ENCODE measurements at places on chromosomes 12 and 14.

GRCh38 chr12:70839544-70839943 lies 81.0 kb downstream of the PTPRR start:
- no peak for DNase-seq

DNA sequence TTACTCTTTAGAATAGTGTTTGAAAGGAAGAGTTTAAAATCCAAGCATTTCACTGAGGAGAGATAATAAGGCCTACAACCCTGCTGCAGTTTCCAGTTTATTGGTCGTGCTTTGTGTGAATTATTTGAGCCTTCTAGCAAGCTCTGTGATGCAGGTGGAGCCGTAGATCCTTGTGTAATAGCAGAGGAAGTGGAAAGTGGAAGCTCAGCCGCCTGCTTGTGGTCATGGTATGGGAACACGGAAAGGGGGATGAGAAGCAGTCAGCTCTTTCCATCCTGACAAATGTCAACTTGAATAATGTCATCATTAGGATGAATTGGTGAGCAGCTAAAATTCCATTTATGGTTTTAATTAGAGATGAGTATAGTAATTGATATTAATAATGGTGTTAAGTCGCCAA lies 29.1 kb downstream of the SYNE2 start:
- DNase-seq: no peak

GRCh38 chr12:10849425-10849878 lies at the start of gene PRR4:
TSS of gene PRR4 (minus strand) at chr12:10849475. CDS start at chr12:10849437, 38 bp downstream.
- DNase-seq: no peak

DNA sequence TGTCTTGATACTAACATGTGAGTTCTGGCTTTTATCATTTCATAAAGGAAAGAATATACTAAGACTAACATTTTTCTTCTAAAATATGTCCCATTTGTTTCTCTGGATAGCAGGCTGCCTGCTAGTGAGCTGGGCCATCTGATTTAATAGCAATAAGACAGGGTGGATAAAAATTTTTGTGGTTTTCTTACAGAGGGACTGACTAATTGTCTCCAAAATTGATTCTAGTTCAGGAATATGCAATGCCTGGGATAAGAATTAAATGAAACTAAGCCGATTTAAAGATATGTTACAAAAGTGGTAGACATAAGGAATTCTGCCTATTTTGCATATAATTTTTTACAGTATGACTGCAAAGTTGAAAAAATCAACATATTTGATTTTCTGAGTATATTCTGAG lies 252.9 kb upstream of the NAV3 start:
- no peak for DNase-seq

DNA sequence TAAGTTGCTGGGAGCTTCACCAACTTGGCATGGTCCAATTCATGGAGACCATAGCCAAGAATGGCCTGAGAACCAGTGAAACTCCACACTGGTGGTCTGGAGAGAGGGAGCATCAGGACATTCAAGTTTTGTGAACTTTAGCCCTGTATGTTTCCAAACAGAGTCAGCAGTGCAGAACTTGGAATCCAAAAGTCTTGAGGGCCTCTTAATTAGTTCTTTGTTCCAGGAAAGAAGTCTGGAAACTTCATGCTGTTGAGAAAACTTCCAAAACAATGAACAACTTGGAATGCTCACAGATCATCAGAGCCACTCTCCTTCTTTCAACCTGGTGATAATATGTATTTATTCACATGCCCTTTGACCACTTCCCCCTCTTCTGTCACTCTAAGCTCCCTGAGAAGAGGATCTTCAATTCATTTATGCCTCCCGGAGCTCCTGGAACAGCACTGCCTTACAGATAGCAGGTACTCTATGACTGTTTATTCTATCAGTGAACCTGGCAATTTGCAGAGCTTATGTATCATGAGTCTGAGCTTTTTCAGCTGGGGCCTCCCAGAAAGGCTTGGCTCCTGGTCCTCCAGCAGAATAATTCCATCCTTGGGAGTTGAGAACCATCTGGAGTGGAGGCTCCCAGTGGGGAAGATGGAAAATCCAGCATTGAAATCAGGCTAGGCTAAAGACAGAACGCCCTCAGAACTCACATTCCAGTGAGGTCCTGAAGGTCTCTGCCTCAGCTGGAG lies 191.4 kb downstream of the KTN1 start:
- DNase-seq: no peak

Measured in left forelimb (tissue), 1 donor.